Kidney tubule cell (primary cell): ENCODE measurements at places on chromosomes 16 and 17.
A peak's percentile ranks its signal among the peaks of the same experiment; 100 is the strongest.

- DNase-seq = no peak
Observed at GRCh38 chr17:30273373-30273772, 18.4 kb downstream of the BLMH start.

DNA sequence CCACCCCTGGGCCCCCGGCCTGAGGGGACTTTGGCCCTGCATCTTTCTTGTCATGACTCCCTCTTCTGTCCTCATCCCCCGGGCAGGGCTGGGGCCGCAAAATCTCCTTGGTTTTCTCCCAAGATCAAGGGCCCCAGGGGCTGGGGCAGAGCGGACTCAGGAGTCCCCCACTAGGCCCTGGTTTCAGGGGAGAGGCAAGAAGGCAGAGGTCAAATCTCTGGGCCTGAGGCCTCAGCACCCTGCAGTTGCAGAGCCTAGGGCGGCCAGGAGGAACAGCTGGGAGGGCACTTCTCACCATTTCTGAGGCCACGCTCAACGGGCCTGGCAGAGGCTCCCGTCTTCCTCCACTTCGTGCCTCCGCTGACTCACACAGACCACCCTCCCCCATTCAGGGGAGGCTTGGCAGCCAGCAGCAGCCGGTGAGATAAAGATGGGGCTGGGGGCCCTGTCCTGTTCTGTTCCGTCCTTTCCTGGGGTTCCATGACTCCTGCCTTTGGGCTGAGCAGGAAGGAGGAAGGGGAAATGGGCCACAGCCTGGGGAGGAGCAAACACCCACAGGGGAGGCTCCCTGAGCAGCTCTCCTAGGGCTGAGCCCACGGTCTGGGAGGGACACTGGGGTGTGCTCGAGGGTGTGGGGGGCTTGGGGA lies 12.4 kb downstream of the ZSCAN10 start:
- DNase-seq = no peak

DNA sequence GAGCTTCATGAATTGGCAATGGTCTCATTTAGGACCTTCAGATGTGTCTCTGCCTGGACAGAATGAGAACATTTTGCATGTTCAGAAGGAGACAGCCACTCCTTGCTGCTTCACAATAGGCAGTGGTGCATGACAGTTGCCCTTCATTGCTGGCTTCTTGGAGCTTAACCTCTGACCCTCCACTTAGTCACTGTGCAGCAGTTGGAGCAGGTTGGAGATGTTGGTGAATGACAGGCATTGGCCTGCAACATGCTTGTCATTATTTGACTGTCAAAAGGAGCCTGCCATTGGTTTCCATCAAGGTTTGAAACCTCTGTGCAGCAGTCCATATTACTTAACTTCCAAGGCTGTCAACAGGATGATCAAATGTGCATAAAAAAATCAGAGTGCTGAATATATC lies 22.7 kb downstream of the FTO start:
- DNase-seq = peak; percentile 86

DNA sequence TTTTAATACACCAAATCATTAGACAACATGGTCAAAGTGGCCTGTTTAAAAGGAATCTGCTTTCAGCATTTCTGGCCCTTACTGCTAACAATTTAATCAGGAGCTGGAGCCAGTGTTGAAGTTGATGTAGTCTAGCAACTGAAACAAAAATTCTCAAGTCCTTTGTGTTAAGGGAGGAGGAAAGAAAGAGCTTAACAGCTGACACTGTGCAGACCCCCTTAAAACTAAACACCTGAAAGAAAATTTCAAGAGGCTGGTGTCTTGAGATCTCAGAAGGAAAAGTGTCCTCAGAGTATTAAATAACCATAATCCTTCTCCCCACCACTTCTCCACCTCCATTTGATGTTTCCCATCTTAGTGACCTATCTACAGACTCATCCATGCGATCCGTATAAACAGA lies 232.1 kb downstream of the FTO start:
- no peak for DNase-seq

- DNase-seq = peak; percentile 77
Observed at GRCh38 chr16:66933776-66934137, 445 bp downstream of the CIAO2B start.

- DNase-seq = no peak
Observed at GRCh38 chr16:56700195-56700594, 17.9 kb downstream of the MT1X start.

DNA sequence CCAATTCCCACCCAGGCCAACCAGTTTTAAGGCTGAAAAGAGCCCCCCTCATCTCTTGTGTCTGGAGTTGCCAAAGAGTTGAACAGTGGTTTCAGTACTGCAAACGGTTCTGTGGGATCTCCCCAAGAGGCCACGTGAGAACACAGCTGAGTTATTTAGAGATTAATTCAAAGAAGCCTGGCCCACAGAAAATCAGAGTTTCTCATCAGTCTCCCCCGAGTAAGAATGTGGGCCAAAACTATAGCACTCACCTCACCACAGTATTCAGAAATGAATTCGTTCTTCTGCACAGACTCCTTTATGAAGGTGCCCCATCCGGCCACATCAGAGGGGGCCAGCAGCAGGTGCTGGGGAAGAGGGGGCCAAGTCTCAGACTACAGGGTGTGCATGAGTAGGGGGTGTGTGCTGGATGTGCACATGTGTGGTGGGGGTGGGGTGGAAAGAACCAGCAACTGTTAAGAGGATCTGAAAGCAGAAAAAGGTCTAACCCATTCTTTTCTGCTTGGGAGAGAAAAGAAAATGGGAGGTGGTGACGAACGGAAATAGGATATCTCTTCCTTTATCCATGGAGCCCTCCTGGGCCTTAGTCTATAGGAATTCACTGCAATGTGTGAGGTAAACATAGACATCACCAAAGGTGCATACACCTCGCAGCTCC lies 22.6 kb downstream of the CNTNAP1 start:
- DNase-seq = no peak

DNA sequence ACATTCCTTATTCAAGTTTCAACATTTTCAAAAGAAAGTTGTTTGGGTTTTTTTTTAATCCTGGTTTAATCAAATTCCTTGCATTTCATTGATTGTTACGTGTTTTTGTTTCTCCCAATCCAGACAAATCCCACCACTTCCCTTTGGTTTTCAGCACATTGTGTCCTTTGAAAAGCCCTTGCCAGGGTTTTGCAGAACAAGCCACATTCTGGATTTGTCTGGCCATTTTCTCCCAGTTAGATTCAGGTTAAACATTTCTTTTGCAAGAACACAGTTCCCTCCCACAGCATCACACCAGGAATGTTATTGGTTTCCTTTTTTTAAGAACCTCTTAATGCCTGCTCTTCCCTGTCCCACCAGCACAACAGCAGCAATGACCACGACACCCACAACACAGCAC lies 278.0 kb upstream of the SALL1 start:
- DNase-seq = no peak
